ENCODE measurements at places on chromosomes 3 and 15. TPM values are rescaled to one million over a fixed set of nuclear protein-coding genes. Genes with fewer than 3 reads are reported as not detected.

Gene CCR8
- not detected for total RNA-seq

- no peak for DNase-seq
Measured at GRCh38 chr15:79956354-79956939, 14.5 kb downstream of the BCL2A1 start.

GRCh38 chr3:9703736-9704346, at the start of gene CPNE9:
CPNE9 (plus strand) TSS chr3:9703833; CDS start chr3:9703997, 164 bp downstream.
- no peak for DNase-seq

DNA sequence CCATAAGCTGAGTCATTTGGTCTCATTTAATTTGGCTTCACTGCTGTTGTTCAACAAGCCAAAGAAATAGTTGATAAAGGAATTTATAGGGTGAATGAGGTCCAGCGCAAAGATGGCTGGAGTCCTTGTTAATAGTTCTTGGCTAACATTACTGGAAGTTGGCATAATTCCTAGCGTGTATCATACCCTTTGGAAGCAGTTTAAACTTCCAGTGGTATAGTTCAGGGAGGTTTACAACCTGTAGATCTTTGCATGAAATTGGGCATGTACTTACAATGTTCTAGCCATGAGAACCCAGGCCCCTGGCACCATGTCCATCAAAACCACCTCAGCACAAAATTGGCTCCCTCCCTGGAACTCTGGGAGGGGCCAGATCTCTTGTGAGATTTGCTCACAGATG, 380.8 kb downstream of the LRTM1 start:
- no peak for DNase-seq

DNA sequence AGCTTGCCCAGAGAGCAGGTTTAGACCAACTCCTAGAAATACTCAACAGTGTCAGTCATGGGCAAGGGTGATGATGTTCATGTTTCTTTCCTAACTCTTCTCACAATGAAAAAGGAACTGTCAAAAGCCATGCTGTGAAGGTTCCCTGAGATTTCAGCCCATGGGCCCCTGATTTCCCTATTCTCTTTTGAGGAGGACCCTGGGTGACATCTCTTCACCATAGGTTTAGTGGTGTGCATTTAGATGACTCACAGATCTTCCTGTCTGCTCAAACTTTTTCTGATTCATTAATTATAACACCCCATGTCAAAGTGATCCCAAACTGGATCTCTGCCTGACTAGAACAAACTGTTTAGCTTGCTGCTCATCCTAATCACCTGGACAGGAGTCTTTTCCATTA, 108.0 kb downstream of the BBX start:
- no peak for DNase-seq

Gene ADIPOQ
- total RNA-seq = not detected

GRCh38 chr3:13837751-13838150, 42.1 kb downstream of the WNT7A start:
- no peak for DNase-seq

- DNase-seq = no peak
Measured at GRCh38 chr15:83991163-83991562, 244.4 kb upstream of the GOLGA6L4 start.

DNA sequence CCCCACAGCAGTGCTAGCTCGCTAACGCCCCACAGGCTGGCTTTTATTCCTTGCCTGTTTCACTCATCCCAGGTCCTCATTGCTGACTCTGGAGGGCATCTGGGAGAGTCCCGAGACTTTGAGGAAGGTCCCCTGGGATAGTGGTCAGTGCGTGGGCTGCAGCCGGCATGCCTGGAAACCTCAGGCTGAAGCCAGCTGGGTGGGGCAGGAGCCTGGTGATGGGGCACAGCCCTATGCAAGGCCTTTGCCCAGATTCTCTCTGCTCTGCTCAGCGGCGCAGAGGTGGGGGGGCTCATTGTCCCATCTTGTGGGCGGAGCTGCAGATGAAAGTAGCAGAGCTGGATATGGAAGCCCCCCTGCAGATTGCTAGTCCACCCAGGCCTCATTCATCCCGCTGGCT, 55.7 kb upstream of the SMAD6 start:
- DNase-seq = no peak

DNA sequence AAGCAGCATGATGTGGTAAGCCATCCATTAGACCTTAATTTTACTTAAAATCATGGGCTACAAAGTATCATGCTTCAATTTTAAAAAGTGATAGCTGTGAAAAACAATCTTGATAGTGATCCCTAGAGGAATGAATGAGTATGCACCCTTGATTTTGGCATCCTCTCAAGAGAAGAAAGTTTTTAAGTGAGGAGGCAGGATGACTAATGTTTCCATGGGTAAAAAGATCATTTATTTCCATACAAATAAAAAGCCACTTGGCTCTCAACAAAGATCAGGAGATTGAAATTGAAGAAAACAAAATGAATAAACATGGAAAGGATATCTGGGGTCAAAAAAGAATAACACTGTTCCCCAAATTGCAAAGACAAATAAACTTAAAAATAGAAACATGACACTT, 305.4 kb downstream of the MEX3B start:
- no peak for DNase-seq

Gene SPINK8
- total RNA-seq = not detected

- DNase-seq = no peak
Measured at GRCh38 chr3:13594991-13595421, 46.1 kb downstream of the FBLN2 start.

GRCh38 chr3:116019254-116019763, 396.0 kb downstream of the GAP43 start:
- DNase-seq = no peak

Gene AHSG
- total RNA-seq = not detected

- peak; percentile 32 for DNase-seq
Measured at GRCh38 chr3:64958199-64958843, 270.5 kb upstream of the ADAMTS9 start.

DNA sequence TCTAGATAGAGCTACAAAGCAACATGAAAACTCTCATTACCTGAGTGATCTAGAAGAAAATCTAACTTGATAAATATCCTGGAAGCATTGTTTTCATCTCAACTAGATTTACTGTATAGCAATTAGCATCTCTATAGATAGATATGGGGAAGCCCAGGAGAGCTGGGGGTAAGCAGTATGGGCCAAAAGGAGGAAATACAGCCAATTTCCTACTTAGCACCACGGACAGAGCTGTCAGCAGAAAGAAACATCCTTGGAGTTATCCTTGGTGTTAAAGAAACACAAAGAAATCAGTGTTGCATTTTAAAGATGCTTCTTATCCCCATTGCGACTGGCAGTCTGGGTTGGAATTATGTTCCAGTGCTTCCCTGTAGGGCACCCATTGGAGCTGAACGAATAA, 126.2 kb downstream of the TIGIT start:
- DNase-seq = no peak

Gene GRIP2
- 3.1 TPM for total RNA-seq

- no peak for DNase-seq
Measured at GRCh38 chr3:14228681-14229470, 50.3 kb downstream of the LSM3 start.

- DNase-seq = no peak
Measured at GRCh38 chr3:143832433-143832832, 15.8 kb downstream of the SLC9A9 start.

DNA sequence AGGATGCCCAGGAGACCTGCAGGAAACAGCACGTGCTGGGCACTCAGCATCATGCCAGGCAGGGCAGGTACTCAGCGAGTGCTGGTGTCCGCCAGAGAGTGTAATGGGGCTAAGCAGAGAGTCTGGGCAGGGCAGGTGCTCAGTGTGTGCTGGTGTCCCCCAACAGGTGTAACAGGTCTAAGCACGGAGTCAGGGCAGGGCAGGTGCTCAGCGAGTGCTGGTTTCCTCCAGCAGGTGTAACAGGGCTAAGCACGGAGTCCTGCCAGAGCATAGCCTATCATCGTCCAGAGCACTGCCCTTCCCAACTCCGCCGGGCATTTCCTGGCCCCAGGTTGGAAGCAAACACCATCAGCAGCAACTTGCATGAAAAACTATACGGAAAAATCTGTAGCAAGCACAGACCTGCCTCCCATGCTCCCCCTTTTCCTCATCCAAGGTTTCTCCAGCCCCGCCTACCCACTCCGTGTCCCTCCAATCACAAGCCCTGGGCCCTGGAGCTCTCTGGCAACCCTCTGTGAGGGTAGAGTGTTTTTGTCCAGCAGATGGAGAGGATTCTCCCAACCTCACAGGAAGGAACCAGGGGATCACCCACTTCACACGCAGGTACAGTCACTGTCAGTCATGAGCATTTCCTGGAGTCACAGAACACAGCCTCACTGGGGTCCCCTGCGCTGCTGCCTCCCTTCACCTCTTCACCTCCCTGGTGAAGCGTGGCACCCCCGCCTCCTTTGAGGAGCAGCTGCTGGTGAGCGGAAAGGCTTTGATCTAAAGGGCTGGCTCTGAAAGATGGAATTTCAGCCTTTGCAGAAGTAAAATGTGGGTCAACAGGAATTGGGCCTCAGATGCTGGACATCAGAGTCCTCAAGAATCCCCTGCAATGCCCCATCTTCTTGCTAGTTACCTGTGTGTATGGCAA, 302.5 kb downstream of the OCA2 start:
- no peak for DNase-seq

Gene TICRR
- total RNA-seq = not detected

- no peak for DNase-seq
Measured at GRCh38 chr15:47541562-47541961, 175.7 kb upstream of the SEMA6D start.

DNA sequence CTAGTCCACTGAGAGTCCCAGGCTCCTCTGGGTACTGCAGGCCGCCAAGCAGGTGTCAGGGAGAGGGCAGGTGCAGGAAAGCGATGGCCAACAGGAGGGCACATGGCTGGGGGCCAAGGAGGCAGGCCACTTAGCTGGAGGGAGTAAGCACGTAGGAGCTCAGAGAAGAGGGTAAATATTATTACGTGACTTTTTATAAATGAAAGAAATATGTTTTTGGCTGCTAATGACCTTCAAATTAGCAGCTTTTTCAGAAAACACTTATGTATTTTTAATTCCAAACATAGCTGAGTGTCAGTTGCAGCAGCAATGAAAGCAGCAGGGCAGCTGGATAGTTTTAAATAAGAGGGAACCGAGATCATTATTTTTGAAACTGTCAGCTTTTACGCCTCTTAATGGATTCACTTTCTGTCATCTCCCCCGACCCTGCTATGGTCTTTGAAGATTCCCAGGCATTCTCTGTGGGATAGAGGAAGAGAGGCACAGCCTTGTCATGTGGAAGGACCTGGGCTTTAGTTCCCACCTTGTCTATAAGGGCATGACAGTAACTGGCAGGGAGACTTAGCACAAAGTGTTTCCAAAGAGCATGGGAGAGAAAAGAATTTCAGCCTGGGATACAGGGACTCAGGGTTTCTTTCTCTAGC, 477.1 kb downstream of the EPHB1 start:
- DNase-seq = no peak

DNA sequence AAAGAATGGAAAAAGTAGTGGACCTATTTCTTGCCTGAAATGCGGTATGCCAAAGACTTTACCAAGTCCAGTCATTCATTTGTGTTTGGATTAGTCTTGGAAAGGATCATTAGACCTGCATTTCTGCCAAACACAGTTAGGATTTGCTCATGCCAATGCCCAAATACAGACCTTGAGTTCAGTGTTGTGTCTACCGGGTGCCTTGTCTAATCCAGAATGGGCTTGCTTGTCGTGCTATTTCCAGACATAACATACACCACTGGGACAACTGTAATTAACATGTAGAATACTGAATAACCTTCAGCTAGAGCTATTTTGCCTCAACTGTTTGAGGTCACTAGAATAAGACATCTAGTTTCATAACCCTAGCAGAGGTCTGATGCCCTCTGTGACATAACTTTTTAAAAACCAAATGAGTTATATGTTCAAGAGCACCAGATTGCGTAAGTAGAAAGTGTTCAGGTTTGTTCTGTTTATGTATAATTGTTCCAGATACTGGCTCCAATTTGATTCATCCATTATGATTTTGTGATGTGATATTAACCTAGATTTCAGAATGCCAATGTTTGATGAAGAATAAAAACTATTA, 145.3 kb upstream of the DPH6 start:
- no peak for DNase-seq

DNA sequence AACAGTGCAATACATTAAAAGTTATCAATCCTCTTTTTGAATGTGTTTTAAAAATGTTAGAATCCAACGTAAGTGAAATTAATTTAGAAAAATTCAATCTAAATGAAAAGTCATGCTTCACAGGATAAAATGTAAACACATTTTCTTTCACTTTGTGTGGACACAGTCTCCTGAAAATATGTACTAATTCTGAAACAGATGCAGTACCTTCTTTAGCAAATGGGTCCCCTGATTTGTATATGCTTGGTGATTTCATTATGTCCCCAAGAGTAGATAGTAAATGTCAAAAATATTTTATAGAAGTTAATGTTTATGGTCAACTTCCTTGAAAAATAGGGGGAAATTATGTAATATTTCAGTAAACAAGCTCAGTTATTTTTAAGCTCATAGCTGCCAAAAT, 28.9 kb downstream of the FOXP1 start:
- no peak for DNase-seq

- DNase-seq = no peak
Measured at GRCh38 chr3:186283096-186283495, 78.9 kb downstream of the DGKG start.

DNA sequence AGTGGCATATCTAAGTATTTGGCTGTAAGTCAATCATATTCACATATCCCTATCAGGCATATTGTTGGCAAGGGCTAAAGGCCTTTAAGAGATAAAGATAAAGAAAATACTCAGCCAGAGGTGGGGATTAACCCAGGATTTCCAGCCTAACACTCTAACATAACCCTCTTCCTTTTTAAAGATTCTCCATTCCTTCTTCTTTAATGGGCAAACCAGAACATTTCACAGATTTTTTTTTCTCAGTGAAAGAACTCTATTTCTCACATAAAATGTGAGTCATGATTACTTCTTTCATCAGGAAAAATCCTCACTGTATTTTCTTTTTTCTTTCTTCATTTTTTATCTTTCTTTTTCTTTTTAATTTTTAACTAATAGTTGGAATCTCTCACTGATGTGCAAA, 200.4 kb downstream of the NR1D2 start:
- DNase-seq = no peak

Gene THSD4
- total RNA-seq = 31.6 TPM

GRCh38 chr15:67968966-67969365, 85.1 kb upstream of the PIAS1 start:
- DNase-seq = peak; percentile 40

DNA sequence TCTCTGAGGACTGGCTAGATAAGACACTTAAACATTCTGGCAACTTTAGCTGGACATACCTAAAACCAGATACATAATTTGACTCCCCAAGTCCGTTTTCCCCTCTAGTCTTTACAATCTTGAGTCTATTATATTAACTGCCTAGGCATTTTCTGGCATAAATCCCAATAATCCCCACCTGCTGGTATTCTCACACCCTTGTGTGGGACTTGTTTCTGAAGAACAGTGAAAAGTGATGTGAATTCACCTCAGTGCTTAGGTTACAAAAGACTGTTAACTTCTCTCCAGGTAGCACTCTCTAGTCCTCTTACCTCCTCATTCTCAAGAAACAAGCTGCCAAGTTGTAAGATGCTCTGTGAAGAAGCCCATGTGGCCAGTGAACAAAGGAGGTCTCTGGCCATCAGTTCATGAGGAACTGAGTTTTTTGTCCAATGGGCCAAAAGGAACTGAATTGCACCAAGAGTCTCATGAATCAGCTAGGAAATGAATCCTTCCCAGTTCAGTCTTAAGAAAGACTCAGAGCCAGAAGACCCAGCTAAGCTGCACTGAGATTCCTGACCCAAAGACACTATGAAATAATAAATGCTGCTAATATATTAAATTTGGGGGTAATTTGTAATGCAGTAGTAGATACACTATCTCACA, 4.1 kb downstream of the OSBPL11 start:
- DNase-seq = no peak

All from uterus (tissue), 4 donors.